ENCODE measurements at places on chromosomes 2 and 18.

- DNase-seq = no peak
Observed at GRCh38 chr2:38485734-38486133, 108.7 kb upstream of the ATL2 start.

DNA sequence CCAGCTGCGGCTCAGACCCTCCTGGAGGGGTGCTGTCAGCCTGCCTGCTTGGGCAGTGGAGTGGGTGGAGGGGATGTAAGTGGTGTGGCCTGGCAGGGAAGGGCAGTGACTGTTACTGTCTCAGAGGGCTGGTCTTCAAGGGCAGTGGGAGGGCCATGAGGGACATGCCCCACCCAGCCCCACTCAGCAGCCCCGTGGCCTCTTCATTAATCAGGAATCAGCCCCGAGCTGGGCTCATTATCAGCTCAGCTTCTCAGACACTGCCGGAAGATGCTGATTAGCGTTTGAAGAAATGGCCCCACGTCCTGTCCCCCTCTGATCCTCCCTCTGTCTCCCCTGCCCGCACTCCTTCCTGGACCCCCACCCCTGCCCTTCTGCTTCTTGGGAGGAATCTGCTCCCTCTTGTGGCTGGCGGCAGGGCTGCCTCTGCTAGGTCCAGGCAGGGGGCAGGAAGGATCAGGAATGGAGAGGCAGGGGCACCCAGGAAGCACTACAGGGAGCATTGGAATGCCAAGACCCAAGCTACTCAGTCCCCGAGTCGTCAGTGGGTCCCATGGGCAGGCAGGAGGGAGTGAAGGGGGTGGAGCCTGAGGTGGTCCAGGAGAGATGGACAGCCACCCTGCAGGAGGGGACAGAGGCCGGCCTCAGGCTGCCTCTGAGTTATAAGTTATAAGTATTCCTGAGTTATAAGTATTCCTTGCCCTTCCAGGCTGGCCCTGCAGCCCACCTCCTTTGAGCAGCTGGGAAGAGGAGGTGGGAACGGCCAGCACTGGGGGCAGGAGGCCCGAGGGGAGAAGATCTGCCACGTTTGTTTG is 7.0 kb downstream of the ASIC4 start:
- DNase-seq = peak; percentile 25

DNA sequence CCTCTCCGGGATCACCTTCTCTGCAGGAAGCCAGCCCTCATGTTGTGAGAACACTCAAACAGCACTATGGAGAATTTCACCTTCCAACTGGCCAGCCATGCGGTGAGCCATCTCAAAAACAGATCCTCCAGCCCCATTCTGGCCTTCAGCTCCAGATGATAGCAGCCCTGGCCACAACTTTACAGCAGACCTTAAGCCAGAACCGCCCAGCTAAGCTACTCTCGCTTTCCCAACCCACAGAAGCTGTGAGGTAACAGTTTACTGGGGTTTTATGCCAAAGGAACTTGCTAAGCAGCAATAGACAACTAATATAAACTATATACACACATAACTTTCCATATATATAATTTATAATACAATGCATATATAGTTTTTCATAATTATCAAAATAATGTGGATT is 11.6 kb upstream of the PTPN4 start:
- DNase-seq = no peak

DNA sequence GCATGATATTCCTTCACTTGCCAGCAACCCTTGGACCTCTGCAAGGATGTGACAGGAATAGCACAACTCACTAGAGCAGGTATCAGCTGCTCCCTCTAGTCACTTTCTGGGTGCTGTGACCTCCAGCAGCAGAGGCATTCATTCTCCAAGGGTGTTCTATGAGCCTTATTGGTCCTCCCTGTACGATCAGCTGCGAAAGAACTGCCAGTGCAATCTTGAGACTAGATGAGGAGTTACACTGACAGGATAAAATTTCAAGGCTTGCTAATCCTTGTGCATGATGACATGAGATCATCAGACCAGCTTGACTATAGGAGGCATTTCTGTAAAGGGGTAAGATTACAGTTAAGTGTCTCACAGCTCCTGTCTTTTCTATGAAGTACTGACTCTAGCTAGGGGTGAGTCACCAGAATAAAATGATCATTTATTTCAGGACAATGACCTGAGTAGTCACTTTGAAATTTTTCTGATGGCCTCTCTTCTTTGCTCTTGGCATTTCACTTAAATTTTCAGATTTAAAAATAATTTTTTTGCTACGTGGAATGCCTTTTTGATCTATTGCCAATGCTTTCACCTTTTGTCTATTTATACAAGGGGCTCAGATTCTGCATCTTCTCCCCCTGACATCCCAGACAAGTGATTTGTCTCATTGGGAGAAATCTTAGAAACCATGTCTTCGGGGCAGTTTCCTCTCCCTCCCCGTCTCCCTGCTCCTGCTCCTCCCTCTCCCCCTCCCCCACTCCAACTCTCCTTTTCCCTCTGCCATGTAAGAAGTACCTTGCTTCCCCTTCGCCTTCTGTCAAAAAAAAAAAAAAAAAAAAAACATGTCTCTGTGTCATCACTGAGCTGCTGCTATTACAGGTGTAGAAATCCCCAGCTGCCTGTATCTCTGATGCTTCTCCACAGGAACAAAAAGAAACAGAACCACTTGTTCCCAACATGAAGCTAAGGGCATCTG is 49.2 kb upstream of the FRZB start:
- DNase-seq = no peak

GRCh38 chr2:126645211-126645618 is 10.7 kb upstream of the GYPC start:
- DNase-seq = no peak

GRCh38 chr2:215465256-215465655 is 29.4 kb upstream of the FN1 start:
- no peak for DNase-seq

DNA sequence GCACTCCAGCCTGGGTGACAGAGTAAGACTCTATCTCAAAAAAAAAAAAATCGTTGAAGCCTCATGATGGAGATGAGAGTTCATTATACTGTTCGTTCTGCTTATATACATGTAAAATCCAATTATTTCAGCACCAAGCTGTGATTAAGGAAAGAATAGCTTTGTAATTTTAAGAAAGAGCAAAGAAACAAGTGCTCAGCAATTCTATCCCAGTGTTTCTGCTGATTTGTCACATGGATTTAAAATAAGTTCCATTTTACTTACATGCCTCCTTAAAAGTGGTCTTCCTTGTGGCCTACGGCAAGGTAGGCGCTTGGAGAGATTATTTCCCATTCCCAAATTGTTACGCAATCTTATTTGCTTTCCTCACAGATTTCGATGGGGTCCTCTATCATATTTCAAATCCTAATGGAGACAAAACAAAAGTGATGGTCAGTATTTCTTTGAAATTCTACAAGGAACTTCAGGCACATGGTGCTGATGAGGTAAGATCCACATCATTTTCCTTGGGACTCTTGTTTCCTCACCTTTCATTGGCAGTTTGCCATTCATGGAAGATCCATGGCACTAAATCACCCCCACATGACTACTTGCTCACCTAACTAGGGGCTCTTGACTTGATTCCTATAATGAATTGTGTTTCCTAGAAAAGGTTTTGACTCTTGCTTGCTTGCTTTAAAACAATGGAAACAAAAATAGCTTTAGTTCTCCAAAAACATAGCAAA is 11.5 kb downstream of the ARPC2 start:
- DNase-seq = no peak

- DNase-seq = no peak
Observed at GRCh38 chr2:70712916-70713315, 55.1 kb downstream of the ADD2 start.

GRCh38 chr2:230924470-230925341 is at the start of gene GPR55:
Gene GPR55, minus strand, starts transcription at chr2:230925242. Its CDS starts 14,280 bp downstream, at chr2:230910962.
- DNase-seq = no peak

DNA sequence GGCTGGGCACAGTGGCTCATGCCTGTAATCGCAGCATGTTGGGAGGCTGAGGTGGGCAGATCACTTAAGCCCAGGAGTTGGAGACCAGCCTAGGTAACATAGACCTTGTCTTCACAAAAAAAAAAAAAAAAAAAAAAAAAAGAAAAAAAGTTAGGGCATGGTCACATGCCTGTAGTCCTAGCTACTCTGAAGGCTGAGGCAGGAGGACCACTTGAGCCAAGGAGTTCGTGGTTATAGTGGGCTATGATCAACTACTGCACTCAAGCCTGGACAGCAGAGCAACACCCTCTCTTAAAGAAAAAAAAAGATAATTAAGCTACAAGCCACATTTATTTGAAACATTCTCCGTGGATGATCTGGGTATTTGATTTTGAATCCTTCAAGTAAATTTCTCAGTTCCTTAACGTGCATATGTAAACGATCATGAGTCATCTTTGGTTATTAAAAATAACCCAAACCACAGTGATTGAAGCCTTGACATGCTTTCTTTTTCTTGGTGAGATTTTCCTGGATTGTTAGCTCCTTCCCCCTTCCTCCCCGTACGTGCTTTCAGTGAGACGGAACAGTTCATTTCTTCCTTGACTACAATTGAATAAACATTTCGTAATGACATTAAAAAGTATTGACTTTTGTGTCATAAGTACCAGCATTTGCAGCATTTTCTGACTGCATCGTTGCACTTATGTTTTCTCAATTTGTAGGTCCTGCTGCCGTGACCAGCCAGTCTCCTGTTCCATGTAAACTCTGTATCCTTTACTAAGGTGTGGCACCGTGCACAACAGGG is 20.3 kb downstream of the RMC1 start:
- DNase-seq = no peak

- DNase-seq = no peak
Observed at GRCh38 chr18:63262369-63263335, 56.9 kb downstream of the BCL2 start.

- no peak for DNase-seq
Observed at GRCh38 chr18:55244546-55244945, 285.3 kb upstream of the CCDC68 start.

- no peak for DNase-seq
Observed at GRCh38 chr2:135320465-135321355, 210.3 kb downstream of the ZRANB3 start.

DNA sequence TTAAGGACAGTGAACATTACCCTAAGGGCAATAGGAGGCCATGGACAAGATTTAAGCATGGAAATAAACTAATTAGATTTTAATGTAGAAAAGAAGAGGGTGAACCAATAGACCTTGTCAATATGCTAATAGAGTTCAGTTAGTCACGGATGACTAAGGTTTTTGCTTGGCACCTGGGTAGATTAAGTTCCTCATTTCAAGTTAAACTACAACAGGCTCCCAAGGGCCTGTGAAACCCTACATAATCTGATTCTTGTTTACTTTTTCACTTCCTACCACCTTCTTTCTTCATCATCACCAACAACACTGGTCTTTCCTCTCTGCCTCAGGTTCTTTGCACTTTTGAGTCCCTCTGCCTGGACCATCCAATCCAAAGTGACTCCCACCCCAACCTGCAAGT is 14.8 kb downstream of the SP110 start:
- no peak for DNase-seq

GRCh38 chr2:23537991-23538390 is 153.0 kb downstream of the KLHL29 start:
- DNase-seq = no peak

Measured in NCI-H2081 (cell line).